ENCODE measurements at places on chromosomes 4 and X.

- DNase-seq = peak; percentile 23
Observed at GRCh38 chr4:14879683-14880082, 122.6 kb upstream of the CPEB2 start.

- DNase-seq = no peak
Observed at GRCh38 chrX:46305431-46305830, 239.8 kb downstream of the ZNF674 start.

- no peak for DNase-seq
Observed at GRCh38 chr4:39320381-39321115, 45.6 kb downstream of the RFC1 start.

DNA sequence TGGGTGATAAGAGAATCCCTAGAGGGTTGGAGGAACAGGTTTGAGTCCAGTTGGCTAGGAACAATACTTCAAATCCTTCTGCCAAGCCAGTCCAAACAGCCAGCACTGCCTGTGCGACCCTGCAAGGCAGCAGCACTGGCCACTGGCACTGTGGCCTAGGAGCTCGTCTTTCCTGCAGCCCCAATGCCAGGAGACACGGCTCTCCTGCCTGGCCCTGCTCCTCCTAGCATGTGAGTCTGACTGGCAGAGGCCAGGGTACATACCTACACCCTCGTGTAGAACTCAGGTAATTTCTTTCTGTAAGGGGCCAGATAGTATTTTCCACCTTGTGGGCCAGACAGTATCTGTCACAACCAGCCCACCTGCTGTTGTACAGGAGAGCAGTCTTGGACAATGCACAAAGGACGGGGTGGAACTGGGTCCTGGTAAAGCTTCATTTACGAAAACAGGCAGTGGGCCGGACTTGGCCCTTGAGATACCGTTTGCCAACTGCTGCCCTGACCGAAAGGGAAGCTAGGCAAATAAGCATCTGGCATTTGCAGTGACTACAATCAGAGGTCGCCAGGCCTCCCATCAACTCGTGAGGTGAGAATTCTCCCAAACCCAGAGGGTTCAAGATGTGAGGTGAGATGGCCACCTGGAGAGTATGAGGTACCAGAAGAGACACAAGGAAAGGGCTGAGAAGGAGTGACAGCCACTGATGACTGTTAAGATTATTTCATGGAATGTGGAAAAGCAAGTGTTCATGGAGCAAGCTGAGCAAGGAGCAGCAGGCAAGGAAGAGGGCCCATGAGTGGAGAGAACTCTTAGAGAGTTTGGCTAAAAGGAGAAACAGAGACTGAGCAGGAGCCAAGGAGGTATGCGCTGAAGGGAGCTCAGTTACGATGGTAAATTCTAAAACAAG, 29.8 kb upstream of the IRAK1 start:
- DNase-seq = no peak

All from T47D (cell line).